CD4-positive, alpha-beta T cell treated with Interferon gamma for 1 hour (primary cell): ENCODE measurements at places on chromosomes 11 and 22.

DNA sequence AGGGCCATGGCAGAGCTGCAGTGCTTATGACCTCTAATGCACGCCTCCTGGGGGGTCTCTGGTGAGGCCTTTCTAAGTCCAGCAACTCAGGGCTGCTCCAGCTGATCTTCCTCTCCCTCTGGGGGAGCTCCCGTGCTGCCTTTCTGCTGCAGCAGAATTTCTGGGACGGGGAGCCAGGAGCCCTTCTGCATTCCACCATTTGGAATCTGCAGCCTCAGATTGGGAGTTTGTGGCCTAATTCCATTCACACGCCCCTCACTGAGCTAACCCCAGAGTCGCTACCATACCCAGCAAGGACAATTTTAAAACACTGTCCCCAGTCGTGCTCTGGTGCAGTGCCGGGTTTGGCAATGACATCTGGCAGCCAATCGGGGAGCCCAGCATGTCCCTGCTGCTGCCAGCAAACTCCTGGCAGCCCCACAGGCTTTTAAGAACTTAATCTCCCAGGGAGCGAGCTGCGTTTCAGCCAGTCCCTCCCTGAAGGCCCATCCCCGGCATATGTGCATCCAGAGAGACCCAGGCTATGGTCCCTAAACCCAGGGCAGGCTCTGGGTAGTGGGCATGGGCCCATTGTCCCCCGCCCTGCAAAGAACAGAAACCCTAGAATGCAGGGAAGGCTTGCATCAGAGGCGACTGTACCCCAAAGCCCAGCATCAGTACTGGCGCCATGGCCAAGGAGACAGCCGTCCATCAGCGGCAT is 4.7 kb downstream of the SHANK2 start:
- no peak for DNase-seq

- DNase-seq: no peak
These were observed 1.2 kb downstream of the MAJIN start for GRCh38 chr11:64970731-64971151.

DNA sequence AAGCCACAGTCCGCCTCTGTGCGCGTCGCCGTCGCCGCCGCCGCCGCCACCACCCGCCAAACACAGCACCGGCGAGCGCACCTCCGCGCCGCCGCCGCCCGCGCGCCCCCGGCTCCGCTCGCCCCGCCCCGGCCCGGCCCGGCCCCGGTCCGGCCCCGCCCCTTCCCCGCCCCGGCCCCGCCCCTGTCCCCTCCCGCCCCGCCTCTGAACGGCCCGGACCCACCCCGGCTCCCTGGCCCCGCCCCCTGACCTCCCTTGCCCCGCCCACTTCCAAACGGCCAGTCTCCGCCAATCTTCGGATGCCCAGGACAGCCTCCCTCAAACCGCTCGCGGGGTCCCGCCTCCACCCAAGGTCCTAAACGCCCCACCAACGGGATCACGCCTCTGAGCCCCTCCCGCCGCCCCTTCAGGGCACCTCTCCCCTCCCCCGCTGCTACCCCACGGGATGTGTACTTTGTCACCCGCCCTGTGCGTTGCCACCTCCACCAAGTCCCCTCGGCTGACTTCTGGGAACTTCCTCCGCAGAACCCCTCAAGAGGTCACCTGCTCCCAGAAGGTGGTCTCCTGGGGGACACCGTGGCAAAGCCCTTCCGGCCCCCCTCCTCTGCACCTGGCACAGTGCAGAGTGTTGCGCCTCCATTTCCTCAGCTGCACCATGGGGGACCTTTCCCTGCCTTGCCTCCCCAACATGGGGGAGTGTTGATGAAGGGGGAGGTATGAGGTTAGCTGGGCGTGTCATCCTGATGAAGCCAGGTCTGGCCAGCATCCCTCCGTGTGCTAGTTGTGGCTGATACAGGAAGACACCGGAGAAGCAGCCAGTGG is at the start of gene KIAA0930:
Gene KIAA0930 (minus strand): TSS at position 85 of the 822 bp plus-strand sequence. CDS start 191 bp downstream, outside the sequence.
- DNase-seq: peak; percentile 85

- no peak for DNase-seq
These were observed 463 bp upstream of the PTPMT1 start for GRCh38 chr11:47564933-47565339.

- no peak for DNase-seq
These were observed 58.5 kb downstream of the FLI1 start for GRCh38 chr11:128752379-128752778.

GRCh38 chr11:116193321-116194131 is 579.3 kb downstream of the BUD13 start:
- no peak for DNase-seq

- DNase-seq: no peak
These were observed 72.7 kb upstream of the AKIP1 start for GRCh38 chr11:8838248-8838647.
